ENCODE measurements at places on chromosomes 3 and 15.

DNA sequence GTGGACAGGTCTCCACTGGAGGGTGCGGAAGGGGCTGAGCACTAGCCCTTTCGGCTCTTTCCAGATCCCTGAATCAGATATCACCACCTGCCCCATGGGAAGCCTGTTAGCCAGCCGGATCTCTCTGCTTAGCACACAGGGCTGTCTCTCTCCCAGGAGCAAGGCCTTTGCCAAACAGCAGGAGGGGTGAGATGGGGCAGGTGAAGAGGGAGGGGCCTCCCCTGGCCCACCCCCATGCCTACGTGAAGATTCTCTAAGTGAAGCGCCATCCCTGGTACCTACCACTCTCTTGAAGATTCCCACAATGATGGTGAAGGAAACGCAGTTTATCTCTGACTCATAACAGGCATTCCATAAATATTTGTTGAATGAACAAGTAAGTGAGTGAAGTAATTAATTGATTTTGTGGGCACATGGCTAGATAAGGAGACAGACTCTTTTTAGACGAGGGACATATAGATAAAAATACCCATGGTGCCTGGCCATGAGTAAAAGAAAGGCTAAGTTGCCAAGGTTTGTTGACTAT, 19.6 kb upstream of the HCN4 start:
- DNase-seq = no peak

GRCh38 chr3:30811151-30811795, 83.2 kb downstream of the GADL1 start:
- no peak for DNase-seq

DNA sequence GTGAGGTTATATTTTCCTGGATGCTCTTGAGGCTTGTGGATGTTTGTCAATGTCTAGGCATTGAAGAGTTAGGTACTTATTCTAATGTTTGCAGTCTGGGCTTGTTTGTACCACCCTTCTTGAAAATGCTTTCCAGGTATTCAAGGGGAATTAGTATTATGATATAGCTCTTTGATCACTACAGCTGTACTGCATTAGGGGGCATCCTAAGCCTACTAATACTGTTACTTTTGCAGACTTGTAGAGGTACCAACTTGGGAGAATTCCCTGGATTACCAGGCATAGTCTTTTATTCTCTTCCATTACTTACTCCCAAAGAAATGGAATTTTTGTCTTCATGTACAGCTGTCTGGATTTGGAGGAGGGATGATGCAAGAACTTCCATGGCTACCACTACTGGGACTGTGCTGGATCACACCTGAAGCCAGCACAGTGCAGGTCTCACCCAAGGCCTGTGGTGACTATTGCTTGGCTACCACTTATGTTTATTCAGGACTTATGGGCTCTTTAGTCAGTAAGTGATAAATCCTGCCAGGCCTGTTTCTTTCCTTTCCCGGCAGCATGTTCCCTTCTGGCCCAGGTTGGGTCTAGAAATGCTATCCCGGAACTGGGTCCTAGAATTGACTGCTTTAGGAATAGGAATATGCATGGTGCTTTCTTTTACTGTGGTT, 402.9 kb downstream of the IL20RB start:
- no peak for DNase-seq

DNA sequence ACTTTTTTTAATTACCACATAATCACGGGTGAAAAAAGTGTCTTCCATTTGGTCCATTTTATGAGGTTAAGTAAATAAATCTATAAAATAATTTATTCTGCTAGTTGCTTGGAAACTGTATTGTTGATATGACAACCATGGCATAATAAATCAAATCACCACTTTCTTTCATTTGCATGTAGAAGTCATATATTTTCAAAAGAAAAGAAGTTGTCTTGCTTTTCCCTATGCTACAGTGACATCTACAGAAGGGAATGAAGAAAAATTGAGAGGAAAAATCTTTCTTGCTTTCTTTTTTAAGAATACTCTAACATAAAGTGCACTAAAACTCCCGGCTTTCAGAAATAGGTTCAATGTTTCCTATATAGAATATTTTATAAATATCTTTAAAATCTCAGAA, 228.5 kb downstream of the ZBBX start:
- no peak for DNase-seq

DNA sequence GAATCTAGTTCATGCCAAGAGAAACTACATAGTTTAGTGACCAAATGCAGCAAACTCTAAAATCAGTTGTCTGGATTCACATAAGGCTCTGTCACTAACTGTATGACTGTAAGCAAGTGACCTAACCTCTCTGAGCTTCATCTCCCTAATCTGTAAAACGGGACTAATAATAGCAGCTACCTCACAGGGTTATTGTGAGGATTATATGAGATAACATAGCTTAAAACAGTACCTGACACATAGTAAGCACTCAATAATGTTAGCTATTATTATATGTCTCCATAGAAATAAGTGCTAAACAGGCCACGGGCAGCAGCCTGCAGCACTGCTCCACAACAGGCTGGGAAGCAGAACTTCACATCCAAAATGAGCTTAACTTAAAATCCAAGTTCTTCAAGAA, 30.2 kb downstream of the NPTN start:
- DNase-seq = no peak

DNA sequence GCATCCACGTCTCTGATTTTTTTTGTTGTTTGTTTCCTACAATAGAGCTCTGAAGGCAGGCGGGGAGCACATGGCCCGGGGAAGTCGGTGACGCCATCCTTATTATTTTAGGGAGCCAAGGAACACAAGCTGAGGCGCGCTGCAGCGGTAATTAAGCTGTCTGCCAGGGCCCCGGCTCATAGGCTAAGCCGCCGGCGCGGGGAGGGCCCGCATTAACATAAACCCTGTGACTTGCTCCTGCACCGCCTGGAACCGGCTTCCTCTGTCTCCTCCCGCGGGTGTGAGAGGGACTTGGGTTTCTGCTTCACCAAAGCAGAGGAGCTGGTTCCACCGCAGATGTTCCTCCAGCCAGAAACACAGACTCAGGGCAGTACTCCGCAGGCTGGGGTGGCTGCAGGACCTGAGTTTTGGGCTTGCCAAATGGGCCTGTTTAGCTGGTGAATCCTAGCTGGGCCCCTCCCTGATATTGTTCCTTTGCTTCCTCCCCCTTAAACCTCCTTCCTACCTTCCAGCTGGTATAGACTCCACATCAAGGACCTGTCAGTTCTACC, 25.3 kb downstream of the ANP32A start:
- peak; percentile 24 for DNase-seq

GRCh38 chr3:8256441-8257071, 245.1 kb upstream of the LMCD1 start:
- DNase-seq = no peak

GRCh38 chr3:134029256-134029733, 430 bp downstream of the SLCO2A1 start:
- no peak for DNase-seq

- DNase-seq = no peak
Observed at GRCh38 chr3:187935623-187936156, 190.4 kb upstream of the BCL6 start.

- no peak for DNase-seq
Observed at GRCh38 chr15:65277015-65277414, 9.7 kb downstream of the PARP16 start.

DNA sequence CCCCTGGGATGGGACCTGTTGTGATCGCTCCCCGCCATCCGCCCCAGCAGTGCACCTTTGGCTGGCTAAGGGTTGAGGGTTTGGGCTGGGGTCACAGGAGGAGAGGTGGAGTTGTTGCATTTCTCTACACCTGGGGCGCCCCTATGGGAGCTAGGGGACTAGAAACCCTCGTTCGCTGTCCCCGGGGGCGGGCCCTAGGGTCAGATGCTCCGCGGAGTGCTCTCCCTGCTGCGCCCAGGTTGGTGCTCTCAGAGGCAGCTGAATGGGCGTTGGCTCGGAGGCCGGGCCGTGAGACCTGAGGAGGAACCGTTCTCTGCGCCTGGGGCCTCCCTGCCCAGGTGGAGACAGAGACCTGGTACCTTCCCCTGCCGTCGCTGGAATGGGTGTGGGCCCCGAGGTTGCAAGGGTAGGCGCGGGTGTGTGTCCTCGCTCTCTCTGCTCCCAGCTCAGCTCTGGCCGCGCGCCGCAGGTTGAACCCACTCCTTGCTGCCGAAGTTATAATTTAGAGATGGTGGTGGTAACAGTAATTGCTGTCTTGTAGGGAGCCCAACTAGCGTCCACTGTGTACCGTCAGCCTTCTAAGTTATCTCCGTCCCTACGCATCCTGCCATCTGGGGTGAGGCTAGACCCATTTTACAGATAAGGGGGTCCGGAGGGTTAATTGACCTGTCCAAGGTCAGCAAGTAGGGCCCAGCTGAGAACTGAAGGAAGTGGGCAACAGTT, 965 bp downstream of the FLNB start:
- no peak for DNase-seq

DNA sequence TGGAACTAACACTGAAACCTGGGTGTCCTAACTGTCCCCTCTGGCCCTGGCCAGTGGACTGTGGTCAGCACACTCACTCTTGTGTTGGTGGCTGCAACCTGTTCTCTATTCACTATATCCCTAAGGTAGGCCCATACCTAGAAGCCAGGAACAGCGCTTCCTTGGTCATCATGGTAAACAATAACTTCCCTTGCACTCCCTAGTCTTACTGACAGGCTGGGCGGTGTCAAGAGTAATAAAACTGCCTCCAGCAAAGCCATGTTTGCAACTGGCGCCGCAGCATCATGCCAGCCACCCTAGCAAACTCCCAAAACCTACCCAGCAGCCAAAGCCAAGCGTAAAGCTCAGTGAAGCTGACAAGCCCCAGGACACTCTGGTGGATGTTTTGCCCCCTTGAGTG, 63.1 kb upstream of the TSEN2 start:
- DNase-seq = no peak

GRCh38 chr15:90071220-90071807, 31.0 kb downstream of the IDH2 start:
- DNase-seq = peak; percentile 72

GRCh38 chr3:39216176-39216790, 23.9 kb upstream of the XIRP1 start:
- DNase-seq = no peak

GRCh38 chr3:55075846-55076245, 148.0 kb upstream of the LRTM1 start:
- DNase-seq = no peak

DNA sequence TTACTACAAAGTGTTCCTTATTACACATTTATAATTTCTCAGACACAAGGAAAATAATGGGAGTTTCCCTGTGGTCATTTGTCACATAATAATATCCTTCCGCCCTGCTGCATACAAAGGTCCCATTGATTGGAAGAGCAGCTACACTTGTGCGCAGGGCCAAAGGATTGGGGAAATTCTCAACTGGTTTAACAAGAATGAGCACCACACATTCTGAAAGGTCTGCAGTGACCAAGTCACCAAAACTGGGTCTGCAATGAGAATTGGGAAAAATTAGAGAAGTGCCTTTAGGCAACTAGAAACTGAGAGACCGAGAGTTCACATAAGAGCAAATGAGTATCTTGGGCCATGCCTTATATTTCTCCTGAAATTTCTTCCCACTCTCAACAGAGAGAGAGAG, 98.2 kb upstream of the NR2F2 start:
- DNase-seq = no peak

- no peak for DNase-seq
Observed at GRCh38 chr3:9244495-9245183, 4.8 kb downstream of the SRGAP3 start.

DNA sequence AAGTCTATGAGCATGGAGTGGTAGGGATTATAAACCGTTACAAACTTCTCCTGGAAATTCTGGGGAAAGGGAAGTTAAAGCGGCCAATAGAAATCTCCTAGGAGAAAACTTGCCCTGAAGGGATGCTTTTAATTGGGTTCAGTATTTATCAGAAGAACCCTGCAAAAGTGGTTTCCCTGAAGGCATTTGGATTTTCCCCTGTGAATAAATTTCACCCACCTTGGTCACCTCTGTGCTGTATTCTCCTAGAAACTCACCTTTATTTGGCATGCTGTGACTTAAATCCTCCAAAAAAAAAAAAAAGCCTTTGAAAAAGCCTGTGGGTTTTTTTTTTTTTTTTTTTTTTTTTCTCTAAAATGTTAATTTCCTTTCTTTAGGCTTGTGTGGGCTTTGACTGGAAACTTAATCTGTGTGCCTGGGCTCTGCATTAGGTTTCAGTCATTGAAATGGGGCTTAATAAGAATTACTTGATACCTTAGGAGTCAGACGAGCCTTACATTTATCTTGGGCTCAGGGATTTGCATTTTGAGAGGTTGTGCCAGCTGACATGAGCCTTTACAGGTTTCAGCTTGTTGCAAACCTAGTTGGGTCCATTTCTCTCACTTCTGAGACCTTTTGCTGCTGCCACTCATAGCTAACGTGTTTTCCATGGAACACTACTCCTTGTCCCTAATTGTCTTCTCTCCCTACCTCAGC, 22.0 kb downstream of the TGFBR2 start:
- no peak for DNase-seq

DNA sequence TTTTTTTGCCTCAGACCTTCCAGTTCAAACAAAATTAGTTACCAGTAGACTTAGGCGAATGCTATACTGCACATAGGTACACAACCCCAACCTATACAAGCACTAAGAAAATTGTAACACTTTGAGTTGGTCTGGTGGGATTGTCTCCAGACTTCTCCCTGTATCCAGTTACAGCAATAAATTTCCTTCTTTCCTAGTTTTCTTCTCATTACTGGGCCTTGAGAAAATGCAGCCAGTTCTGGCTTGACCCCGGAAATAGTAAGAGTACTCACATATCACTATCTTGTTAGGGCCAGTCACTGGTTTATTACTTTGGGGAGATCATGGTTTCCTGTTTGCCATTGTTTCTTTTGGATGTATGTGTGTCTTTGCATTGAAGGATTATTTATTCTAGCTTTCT, 868.4 kb downstream of the DIPK2A start:
- DNase-seq = no peak

DNA sequence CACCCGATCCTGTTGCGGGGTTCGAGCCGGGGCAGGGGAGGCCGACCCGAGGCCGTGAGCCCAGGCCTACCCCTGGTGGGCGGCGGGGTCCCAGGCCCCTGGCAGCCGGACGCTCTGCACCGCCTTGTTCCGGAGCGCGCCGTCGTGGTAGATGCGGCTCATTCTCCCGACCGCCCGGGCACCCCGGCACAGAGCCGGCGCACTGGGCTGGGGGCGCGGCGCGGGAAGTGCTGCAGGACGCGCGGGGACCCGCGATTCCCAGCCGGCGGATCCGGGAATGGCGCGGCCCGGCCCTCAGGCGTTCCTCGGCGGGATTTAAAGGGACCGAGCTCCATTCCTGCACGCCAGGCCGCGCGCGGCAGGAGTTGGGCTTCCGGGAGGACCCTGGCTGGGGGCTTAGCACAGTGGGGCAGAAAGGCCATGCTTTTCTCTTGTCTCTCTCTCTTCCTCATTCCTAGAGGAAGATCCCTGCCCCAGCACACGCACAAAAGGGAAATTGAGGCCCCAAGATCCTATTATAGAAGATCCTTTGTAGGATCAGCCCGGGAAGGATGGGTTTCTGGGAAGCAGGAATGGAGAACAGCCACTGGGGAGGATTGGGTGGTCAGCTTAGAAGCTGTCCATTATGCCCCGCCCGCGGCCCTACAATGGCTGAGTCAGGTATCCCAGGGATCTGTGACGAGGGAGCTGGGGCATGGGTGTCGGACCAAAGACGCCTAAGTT, at the start of gene ARPIN:
Gene ARPIN (minus strand): TSS at position 279 of the 723 bp plus-strand sequence. CDS start 117 bp downstream, at position 162.
- DNase-seq = no peak

- DNase-seq = no peak
Observed at GRCh38 chr3:5192571-5193365, 5.3 kb downstream of the EDEM1 start.

- no peak for DNase-seq
Observed at GRCh38 chr15:70306081-70306480, 208.4 kb upstream of the TLE3 start.

- DNase-seq = no peak
Observed at GRCh38 chr3:124916837-124917409, 17.6 kb downstream of the MUC13 start.
